ENCODE measurements at places on chromosomes 12 and 14. TPM values are rescaled to one million over a fixed set of nuclear protein-coding genes. Genes with fewer than 3 reads are reported as not detected.

Gene ADAM21
- total RNA-seq, result 0.86 TPM

Gene HHIPL1
- total RNA-seq, result 4.0 TPM

Gene OTOGL
- not detected for total RNA-seq

Gene PEX5
- 25.2 TPM for total RNA-seq

Gene VDR
- 1.2 TPM for total RNA-seq

Gene SLC17A8
- 0.29 TPM for total RNA-seq

Gene TCL1B
- not detected for total RNA-seq

Gene AGAP2
- under 0.01 TPM for total RNA-seq

Gene FOXN4
- not detected for total RNA-seq

Gene RFX4
- not detected for total RNA-seq

Gene RFLNA
- total RNA-seq, result 0.18 TPM

Gene SERPINA5
- total RNA-seq, result not detected

Gene VASH1
- 7.3 TPM for total RNA-seq

Gene KRT83
- not detected for total RNA-seq

Gene CPNE6
- total RNA-seq, result not detected

Gene ZCRB1
- 27.5 TPM for total RNA-seq

Gene BEST3
- not detected for total RNA-seq

Gene CBLN3
- total RNA-seq, result 2.8 TPM

Gene USP15
- total RNA-seq, result 22.2 TPM

Gene FLVCR2
- total RNA-seq, result 5.8 TPM

Gene SLCO1B1
- total RNA-seq, result not detected

Gene PTPRR
- 0.18 TPM for total RNA-seq

Gene GPR84
- not detected for total RNA-seq

Gene HOXC13
- total RNA-seq, result not detected

Gene RIN3
- total RNA-seq, result 2.0 TPM

Gene ACVRL1
- total RNA-seq, result 20.2 TPM

Gene METTL17
- 72.5 TPM for total RNA-seq

Gene WNT5B
- total RNA-seq, result 62.4 TPM

Gene MAP3K9
- total RNA-seq, result 2.9 TPM

Gene A2M
- 6.6 TPM for total RNA-seq

Gene CCDC177
- total RNA-seq, result not detected

Gene EGLN3
- total RNA-seq, result 1.4 TPM

Gene PRB2
- total RNA-seq, result not detected

Gene CPNE8
- 8.2 TPM for total RNA-seq

Gene KITLG
- total RNA-seq, result 8.1 TPM

Gene BMP4
- 12.2 TPM for total RNA-seq

Gene TGFB3
- 45.2 TPM for total RNA-seq

Gene LRFN5
- 6.3 TPM for total RNA-seq

Gene DTX1
- not detected for total RNA-seq

Gene GALNT6
- 39.7 TPM for total RNA-seq

Gene FAM216A
- total RNA-seq, result 16.4 TPM

Data from myometrial cell (primary cell).